ENCODE measurements at places on chromosomes 5 and 9.

DNA sequence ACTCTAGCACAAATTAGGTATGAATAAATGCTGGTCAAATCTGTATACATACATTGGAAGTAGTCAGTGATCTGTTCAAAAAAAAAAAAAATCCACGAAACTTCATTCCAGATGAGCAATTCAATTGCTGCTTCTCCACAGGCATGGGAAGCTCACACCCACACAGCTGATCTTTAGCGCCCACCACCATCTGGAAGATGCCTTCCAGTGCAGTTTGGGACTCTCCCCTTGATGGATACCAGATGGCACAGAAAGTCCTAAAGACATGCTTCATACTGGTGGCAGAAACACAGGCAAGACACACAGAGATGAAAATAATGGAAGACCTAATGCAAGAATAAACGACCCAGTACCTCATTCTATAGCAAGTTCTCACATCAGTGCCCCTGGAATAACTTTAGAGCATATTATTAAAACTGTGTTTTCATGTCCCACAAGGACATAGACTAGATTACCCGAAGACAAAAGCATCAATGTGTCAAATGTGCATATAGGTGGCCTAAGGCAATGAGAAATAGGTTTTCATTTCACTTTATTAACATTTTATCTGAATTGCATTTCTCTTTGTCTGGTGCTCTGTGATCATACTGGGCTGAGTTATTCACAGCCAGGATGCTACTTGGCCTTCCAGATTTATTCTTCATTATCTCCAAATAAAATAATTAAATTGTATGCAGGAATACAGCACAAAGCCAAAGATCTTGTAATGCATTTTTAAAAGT lies 135.4 kb upstream of the TAS2R1 start:
- DNase-seq = no peak

DNA sequence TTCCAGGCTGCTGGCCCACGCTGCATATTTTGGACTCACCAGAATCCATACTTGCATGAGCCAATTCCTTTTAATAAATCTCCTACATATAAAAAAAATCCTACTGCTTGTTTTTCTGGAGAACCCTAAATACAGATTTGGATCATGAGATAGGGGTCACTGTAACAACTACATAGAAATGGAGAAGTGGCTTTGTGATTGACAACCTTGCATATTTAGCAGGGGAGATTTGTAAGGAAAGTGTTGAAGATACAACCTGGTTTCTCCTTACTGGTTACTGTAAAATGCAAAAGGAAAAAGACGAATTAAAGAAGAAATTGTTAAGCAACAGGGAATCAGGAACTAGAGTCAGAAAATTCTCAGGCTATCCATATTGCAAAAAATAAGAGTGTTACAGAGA lies 74.8 kb downstream of the HABP4 start:
- no peak for DNase-seq

DNA sequence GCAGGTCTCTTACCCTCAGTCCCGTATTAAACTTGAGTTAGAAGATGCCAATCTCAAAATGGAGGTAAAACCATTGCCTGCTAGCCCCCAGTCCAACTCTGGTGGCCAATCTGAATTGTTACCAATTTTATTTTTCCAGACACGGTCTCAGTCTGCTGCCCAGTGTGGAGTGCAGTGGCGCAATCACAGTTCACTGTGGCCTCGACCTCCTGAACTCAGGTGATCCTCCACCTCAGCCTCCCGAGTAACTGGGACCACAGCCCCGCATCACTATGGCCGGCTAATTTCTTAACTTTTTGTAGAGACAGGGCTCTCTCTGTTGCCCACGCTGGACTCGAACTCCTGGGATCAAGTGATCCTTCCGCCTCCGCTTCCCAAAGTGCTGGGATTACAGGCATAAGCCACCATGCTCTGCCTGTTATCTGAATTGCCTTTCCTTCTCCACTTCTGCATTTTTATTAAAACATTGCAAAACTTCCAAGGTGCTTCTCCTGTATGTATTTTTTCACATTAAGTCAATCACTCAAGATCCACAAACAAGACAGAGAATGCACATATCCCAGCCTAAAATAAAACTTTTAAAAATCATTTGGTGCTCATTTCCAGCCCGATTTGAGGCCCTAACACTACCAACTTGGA lies 2.3 kb downstream of the FANCC start:
- DNase-seq = no peak

DNA sequence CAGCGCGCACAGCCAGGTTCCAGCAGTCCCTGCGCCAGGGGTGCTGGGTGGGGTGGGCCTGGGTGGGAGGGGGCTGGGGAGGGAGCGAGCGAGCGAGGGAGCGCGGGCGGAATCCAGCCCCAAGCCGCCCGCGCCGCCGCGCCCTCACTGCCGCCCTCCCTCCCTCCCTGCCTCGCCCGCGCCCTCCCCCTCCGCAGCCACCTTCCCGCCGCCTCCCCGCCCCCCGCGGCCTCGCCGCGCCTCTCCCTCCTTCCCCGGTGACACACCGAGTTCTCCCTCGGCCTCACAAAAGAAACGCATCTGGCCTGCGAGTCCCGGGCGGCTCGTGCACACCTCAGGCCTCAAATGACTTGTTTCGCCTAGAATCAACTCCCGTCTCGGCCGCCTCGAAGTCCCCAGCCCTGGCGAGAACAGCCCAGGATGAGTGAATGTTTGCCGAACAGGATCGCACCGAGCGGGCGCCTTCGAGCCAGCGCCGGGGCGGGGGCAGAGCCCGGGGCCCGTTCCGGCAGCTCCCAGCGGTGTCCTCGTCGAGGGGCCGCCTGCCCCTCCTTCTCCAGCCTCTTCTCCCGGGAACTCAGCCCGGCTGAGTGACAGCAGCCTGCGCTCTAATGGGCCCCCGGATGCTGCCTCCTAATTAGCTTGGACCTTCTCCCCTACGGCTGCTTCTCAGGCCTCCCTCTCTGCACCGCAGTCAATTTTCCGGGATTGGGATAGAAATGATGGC lies 371 bp upstream of the PITX1 start:
- no peak for DNase-seq

- no peak for DNase-seq
Measured at GRCh38 chr5:114360816-114361723, 800 bp upstream of the KCNN2 start.

DNA sequence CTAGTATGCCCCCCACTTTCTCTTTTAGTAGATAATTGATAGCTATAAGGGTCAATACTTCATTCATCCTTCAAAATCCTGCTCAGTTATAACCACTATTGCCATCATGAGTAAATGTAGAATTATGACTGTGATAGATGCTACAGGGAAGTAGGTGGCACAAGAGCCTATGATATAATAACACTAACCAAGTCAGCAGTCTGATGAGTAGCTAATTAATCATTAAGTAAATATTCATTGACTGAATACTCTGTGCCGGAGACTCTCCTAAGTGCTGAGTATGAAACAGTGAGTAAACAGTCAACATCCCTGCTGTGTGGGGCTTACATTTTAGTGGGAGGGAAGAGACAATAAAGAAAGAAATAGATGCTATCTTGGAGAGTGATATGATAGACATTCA lies 430.3 kb upstream of the ZNF462 start:
- DNase-seq = no peak

DNA sequence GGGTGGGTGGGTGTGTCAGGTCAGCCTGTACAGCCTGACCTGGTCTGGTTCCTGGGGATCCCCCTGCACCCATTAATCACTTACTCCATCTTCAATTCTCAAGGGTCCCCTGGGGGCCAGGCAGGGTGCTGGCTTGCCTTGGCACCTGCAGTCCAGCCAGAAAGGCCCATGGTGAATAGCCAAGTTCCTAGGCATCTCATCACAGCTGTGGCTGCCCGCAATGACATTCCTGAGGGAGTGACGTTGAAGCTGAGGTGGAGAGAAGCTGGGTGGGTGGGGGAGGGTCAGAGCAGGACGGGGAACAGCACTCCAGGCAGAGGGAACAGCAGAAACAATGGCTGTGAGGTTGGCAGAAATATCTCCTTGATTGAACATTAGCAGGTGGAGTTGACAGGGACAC lies 10.6 kb downstream of the HMCN2 start:
- DNase-seq = no peak

GRCh38 chr9:112863746-112864145 lies 26.9 kb downstream of the SLC46A2 start:
- peak; percentile 76 for DNase-seq

DNA sequence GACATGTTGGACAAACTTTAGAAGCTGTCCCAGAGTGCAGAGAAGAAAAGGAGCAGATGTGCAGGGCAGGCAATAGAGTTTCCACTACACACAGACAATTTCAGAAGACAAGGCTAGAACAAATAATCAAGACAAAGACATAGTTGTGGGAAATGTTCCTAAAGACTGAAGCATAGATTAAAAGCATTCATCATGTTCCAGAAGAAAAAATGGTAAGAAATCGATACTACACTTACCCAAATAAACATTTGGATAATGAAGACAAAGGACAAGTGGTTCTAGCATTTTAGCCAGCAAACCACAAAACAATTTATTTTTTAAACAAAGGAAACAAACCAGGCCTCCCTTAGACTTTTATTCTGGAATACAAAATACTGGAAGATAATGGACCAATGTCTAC lies 97.9 kb downstream of the FSTL4 start:
- no peak for DNase-seq

- no peak for DNase-seq
Measured at GRCh38 chr5:107592515-107592914, 78.2 kb downstream of the EFNA5 start.

DNA sequence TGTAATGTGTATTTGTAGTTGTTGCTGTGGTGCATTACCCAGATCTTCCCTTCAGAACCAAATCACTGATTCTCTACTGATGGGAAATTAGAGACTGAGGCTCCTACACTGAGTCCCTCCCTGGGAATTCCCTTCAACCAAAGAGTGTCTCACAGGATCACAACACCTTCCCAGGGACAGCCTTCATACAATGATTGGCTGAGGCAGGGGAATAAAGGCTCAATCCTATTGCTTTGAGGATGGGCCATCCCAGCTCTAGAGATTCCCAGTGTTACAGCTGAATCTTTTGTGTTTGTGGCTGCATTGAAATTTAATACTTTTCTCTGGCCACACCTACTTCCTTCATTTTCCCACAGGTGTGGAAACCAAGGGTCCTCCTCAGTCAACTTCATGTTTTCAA lies 96.4 kb upstream of the ELL2 start:
- DNase-seq = no peak

- no peak for DNase-seq
Measured at GRCh38 chr9:108910914-108911313, 23.0 kb downstream of the ELP1 start.

GRCh38 chr9:120920806-120921178 lies 5.8 kb downstream of the TRAF1 start:
- peak; percentile 85 for DNase-seq

DNA sequence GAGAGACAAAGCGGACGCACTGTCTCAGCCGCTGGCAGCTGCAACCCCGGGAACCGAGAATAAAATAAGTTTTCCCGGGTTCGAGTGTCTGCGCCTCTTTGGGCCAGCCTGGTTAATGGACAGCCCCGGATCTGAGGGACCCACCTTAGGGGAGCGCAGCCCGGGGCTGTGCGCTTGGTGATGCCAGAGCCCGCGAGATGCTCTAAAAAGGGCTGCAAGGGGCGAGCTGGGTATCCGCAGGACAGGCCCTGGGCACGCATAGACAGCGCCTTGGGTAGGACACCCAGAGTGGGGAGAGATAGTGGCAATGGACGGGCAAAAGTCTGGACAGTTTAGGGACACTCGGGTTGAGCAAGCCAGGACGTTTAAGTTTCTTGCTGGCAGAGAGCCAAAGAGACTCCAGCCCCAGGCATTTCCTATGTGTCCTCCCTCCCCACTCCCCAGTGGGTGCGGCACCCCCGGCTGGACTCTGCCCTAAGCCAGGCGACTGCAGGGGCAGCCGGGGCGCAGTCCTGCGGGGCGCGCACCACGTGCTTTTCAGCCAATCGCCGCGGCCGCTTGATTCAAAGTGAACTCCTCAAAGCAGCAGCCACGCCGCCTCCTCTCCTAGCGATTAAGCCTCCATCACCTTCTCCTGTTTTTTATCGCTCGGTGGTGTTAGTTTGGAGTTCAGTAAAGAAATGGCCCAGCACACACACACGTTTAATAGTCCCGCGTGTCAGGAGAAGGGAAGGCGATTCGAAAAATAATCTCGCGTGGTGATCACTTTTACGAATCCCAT lies 616 bp upstream of the ENC1 start:
- DNase-seq = peak; percentile 53

DNA sequence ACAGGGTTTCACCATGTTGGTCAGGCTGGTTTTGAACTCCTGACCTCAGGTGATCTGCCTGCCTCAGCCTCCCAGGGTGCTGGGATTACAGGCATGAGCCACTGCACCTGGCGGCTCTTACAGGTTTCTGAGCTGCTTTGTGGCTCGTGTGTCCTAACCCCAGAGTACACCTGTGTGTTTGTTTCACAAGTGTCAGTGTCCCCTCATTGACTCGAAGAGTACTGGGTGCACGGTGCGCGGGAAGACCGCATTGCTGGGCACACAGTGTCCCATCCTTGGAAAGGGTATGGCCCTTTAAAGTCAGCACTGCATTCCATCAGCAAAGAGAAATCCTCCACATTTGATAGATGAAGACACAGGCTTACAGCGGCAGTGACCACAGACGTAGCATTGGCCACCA lies 23.8 kb downstream of the NDST1 start:
- DNase-seq = no peak

- no peak for DNase-seq
Measured at GRCh38 chr5:76422227-76422626, 19.1 kb downstream of the IQGAP2 start.

GRCh38 chr5:122419142-122419894 lies 107.3 kb downstream of the SNCAIP start:
- DNase-seq = no peak

- no peak for DNase-seq
Measured at GRCh38 chr9:135736272-135736978, 34.4 kb downstream of the KCNT1 start.

Data from inflammatory macrophage treated with lipopolysaccharide for 1 hour (primary cell).